Breast epithelium (tissue), 4 donors: ENCODE measurements at places on chromosomes 3 and 15. TPM values are rescaled to one million over a fixed set of nuclear protein-coding genes. Genes with fewer than 3 reads are reported as not detected.

Gene FAM81A
- not detected for total RNA-seq

DNA sequence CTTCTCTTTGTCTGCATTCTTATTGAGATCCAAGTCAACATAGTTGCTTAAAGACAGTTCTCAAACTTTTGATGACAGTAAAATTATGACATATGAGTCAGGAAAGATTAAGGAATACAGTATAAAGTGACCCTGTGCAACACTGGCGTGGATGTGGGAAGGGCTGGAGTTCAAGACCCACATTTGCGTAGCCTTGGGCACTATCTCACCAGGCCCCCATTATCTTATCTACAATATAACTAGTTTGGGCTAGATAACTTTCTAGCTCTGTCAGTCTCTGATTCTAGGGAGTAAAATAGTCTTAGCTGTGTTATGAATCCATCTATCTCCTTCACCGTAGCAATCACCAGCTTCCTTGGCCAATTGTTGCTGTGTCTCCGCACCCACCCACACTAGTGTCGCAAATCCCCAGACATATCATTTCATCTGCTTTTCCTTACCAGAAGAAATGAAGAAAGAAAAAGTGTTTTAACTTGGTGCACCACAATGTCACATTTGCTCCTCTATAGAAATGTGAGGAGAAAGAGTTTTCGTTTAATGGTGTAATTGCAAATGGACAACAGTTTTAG lies 14.9 kb upstream of the TM4SF4 start:
- no peak for DNase-seq

DNA sequence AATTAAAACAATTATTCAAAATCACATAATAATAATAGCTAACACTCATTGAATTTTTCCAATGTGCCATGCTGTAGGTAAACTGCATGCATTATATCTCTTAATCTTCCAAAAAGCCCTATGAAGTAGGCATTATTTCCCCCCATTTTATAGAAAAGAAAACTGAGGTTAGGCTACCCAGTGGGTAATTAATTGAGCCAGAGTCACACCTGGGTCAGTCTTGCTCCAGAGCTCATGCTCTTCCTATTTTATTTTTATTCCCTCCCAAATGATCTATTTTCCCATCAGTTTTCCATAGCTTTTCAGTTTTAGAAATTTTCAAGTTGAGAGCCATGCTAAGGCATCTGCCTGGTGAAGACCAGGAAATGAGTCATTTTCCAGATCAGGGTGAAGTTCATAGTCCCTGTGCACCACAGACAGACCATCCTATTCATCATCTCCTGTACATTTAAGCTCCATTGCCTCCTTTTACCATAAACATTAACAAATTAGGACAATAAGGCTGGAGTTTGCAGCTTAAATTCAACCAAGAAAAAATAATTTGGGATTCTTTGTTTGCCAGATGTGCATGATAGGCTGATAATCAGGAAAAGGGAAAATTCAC lies 417.3 kb downstream of the OTOL1 start:
- no peak for DNase-seq

DNA sequence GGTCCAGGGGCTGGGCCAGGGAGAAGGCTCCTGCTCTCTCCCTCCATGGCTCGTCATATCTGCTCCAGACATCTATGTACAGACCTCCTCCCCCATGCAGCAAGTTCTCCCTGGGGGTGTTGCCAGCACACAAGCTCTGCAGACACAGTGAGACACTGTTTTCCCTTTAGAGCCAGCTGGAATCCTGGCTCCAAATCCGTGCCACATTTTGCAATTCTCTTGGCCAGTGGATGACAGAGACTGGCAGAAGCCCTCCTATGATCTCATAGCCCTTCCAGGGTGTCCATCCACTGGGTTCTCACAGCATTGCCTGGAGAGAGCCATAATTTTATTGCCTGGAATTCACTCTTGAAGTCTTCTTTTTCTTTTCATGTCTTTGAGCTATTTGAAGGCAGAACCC lies 203.9 kb downstream of the TLE3 start:
- no peak for DNase-seq

DNA sequence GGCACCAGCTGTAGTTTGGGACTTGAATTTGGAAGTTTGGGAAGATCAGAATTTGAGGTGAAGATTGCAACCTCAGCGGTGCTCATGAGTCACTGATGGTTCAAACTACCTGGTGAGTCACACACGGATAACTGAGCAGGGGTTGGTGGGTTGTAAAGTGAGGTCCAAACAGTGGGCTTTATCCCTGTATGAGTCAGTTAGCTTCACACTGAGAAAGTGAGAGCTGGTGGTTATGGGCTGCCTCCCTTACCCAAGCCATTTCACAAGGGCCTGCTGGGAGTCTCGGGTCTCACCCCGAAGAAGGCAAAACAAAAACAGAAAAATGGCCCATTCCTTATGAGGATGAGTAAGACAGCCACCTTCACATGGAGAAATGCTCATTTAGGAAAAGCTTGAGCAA lies 77.0 kb downstream of the ITGA11 start:
- no peak for DNase-seq

- no peak for DNase-seq
Observed at GRCh38 chr3:60810881-60811280, 440.4 kb downstream of the FHIT start.

GRCh38 chr3:171460725-171461524 lies 720 bp upstream of the TNIK start:
- DNase-seq = no peak

- DNase-seq = no peak
Observed at GRCh38 chr15:90009301-90010022, 8.3 kb downstream of the ZNF710 start.

DNA sequence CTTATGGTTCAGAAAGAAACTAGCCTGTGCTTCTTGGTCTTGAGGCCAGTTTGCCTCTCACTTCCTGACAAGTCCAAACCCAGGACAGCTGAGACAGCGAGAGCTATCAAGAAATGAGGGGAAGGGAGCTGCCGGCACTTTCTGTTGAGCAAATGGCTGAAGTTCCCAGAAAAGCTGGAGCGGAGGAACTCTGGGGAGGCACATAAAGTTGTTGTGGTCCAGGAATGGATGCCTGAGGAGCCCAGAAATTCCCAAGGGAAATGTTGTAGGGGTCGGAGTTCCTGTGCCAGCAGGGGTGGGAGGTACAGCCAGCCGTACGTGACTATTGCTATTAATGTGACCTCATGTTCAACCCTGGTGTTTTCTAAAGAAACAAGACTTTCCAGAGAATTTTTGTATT lies 98.8 kb upstream of the TNFAIP8L3 start:
- no peak for DNase-seq

- DNase-seq = no peak
Observed at GRCh38 chr15:51758645-51759044, 7.2 kb downstream of the TMOD2 start.

- DNase-seq = no peak
Observed at GRCh38 chr15:54962637-54963036, 234.1 kb downstream of the RSL24D1 start.

GRCh38 chr3:56688191-56688590 lies 5.1 kb upstream of the TASOR start:
- DNase-seq = no peak

Gene PPM1M
- total RNA-seq = 31.2 TPM

Gene KY
- not detected for total RNA-seq

DNA sequence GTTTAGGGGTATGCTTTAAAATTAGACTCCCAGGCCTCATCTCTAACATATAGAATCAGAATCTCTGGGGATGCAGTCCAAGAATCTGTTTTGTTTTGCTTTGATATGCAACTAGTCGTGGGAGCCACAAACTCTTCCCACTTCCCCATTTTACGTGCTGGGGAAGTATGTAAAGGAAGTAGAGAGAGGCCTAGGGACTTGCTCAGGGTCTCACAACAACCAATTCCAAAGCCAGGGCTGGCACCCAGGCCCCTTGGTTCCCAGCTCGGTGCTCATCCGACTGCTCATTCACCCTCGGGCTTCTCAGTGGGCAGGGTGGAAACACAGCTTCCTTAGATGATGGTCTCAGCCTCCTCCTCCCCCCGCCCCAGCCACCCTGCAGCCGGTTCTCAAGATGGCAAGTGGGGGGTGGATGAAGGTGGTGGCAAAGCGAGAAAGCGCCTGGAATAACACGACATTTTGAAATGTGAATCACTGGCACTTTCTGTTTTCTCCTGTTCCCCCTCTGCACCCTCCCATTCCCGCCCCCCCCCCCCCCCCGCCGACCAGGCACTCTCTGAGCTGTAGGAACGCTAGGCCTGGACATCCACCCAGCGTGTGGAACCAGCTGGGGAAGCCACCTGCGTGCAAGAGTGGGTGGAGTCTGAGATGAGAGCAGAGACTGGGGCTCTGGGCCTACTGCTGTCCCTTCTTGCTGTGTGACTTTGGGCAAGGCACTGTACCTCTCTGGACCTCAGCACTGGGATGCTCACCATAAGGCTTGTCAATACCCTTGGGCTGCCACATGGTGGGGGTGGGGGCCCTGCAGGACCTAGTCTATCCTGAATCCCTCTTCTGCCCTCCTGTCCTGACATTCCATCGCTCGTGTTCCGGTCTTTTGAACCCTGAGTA lies 214.5 kb downstream of the RPLP1 start:
- no peak for DNase-seq

DNA sequence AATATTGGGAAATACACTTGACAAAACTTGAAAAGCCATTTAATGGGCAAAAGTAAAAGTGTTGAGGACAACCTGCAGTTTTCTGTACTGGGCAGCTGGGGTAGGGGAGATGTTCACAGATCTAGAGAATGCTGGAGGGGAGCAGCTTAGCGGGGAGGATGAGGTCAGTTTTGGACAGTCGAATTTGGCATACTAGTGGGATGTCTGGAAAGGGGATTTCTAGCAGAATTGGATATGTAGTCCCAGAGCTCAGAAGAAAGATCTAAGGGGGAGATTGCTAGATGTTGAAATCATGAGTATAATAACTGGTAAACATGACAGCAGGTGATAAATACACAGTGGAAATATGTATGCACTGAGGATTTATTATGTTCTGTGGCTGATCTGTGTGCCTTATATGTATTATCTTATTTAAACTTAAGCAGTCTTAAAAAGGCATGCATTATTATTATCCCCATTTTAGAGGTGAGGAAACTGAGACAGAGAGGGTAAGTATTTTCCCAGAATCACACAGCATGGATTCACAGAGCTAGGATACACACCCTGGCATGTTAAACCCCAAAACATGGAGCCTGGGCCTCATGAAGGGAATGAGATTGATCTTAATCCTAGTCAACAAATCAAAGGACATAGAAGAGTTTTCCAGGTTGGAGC lies 42.7 kb downstream of the TLNRD1 start:
- no peak for DNase-seq

- no peak for DNase-seq
Observed at GRCh38 chr3:14716591-14716990, 41.6 kb downstream of the C3orf20 start.

DNA sequence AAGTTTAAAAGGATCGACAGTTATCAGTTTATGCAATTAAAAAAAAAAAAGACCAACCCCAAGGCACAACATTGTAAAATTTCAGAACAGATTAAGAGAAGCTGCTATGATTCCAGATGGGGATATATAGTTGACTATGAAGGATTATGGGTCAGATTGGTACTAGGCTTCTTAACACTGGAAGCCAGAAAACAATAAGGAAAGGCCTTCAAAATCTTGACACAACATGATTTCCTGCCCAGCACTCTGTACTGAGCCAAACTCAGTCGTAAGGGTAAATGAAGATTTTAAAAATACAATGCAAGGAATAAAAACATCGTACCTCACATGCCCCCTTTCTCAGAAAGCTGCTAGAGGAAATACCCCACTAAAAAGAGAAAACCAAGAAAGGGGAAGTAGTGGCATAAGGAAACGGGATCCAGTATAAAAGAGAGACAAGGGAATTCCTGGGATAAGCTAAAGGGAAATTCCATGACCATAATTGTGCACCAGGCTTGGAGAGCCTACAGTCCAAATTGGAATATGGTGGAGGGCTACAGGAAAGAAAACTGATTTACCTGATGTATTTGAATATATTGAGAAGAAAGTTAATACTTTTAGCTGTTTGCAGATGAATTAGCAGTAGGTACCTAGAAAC lies 27.9 kb downstream of the PIAS1 start:
- no peak for DNase-seq

Gene CISH
- 5.4 TPM for total RNA-seq

DNA sequence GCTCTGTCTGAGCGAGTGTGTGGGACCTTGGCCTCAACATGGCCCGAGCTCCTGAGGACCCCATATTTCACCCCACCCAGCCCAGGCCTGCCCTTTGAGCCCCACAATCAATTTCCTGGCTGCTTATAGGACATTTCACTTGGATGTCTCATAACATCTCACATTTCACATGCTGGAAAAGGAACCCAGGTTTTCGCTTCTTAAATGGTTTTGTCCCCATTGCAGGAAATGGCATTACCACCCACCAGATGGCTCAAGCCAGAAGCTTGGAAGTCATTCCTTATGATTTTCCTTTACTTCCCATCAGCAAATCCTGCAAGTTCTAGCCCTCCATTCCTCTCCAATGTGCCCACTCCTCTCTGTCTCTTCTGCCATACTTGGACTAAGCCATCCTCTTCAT lies 14.9 kb downstream of the ITGA11 start:
- DNase-seq = peak; percentile 12

DNA sequence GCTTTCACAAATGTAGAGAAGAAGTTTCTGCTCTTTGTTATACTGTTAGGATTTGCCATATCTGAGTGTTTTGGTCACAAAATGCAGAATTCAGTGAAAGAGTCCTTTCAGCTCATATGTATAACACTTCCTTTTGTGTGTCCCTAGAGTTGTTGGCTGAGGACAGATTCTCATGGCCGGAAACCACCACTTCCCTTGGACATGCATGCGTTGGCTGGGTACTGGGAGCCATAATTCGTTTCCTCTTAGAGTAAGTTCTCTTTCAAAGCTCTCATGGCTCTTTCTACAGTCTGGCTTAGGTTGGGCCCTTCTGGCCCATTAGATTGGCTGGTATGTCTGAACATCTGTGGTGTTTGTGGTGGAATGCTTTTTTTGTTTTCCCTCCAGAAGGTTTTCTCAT lies 298.5 kb downstream of the DIPK2A start:
- no peak for DNase-seq

Gene HACD2
- total RNA-seq = 61.0 TPM

DNA sequence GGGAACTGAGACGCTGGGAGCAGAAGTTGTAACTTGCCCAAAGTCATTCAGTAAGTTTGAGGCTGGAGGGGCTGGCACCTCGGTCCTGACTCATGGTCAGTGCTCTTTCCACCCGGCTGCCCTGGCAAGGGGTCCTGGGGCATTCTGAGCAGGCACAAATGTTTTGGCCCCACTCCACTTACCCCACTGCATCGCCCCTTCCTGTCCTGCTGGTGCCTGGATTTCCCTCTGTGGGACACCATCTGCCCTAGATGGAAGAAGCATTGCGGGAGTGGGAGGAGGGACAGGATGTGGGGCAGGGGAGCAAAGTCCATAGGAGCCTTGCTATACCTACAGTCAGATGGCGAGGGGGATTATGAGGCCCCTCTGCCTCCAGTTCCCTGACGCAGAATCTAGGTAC lies 4.5 kb downstream of the CORO2B start:
- DNase-seq = no peak

DNA sequence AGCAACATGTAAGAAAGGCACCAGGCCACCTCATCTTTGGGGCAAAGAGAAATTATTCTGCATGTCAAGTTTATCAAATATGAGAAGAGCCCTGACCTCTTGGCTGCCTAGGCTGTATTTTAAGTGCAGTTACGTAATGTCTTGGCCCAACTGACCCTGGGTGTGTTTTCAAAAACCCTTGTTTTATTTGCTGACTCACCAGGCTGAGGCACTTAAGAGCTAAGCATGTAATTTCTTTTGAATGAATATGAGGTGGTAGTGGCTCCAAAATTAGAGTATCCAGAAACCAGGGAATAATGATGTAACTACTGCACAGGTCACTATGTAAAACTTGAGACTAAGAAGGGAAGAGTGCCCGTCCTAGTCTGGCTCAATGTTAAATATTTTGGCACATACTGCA lies 24.3 kb downstream of the PGPEP1L start:
- DNase-seq = no peak

Gene MAN2A2
- 58.0 TPM for total RNA-seq
